ENCODE measurements at places on chromosomes 7 and 10.

DNA sequence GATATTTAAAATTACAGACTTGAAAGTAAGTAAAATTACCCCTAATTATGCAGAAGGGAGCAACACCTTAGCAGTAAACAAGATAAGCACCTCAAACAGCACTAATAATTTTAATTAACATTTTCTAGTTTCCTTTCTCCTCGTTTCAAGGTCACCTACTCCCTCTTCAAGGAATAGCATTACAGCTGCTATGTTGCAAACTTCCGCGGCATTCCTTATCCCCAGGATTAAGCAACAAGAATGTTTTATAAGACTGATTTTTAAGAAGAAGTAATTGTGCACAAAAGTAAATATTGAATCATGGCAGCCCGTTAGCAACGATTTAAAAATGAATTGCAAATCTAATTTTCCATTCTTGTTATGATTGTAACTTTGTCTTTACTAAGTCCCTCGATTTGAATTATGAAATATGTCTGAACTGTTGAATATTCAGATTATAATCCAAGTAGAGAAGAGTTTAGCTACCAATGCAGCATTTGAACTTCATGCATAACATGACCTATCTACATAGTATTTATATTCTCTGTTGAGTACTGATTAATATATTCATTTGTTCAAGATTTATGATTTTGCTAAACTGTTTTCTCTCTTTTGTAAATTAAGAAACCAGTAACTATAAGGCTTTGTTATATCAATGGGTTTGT lies 593.5 kb upstream of the MGMT start:
- no peak for DNase-seq

DNA sequence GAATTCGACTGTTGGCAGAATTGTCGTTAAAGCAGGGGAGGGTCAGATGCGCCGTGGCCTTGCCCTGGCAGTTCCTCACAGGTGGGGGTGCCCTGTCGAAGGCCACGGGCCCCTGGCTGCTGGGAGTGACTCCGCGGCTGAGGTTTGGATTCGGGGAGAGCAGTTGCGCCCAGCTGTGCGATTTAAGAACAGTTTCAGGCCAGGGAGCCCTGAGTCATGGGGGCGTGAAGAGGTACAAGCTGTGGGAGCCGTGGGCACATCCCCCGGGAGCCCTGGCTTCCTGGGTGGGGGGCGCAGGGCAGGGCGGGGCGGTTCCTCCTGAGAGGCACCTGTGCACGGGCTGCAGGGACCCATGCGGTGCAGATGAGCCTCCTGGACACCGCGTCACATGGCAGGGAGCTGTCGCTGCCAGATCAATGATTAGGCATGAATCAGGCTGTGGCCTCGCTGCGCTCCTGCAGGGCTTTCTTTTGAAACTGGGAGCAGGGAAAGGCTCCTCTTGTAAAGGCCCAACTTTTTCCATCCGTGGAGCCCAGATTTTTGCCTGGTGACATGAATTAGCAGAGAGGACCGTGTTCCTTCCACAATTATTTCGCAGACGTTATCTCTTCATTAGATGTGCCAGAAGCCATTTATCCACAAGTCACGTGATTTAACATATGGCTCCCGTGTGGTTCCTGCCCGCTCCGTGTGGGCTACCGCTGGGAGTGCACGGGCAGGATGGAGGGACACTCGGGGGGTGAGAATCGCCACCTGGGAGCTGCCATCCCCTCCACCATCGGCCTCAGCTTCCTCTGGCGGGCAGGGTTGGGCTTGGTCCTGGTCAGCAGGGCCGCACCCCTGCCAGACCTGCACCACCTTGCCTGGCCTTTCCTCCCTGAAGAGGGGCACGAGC lies 918 bp downstream of the PWWP2B start:
- no peak for DNase-seq

GRCh38 chr10:99658622-99659030 lies 683 bp upstream of the ENTPD7 start:
- DNase-seq, result peak; percentile 26

DNA sequence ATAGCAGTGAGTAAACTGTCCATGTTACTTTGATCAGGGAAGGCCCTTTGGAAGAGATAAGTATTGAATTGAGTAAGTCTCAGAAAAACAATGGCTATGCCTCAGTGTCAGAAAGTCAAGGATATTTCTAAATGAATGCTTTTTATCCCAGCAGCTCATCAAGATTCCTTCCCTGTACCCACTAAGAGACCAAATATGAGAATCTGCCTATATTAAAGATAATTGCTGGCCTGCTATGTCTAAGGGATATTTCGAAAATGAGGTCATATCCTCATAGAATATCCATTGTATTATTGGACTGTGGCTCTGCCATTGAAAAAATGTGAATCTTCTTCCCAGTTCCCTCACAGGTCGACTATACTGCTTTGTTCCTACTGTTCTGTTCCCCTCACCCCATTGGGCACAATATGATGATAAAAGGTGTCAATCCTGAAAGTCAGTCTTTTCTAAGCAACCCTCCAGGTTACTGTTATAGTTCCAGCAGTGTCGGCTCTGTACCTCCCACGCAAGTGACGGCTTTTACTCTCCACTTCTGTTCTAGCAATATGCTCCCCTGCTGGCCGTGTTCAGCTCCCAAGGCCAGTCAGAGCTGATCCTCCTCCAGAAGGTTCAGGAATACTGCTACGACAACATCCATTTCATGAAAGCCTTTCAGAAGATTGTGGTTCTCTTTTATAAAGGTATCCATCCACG lies 51.7 kb downstream of the BZW2 start:
- no peak for DNase-seq

DNA sequence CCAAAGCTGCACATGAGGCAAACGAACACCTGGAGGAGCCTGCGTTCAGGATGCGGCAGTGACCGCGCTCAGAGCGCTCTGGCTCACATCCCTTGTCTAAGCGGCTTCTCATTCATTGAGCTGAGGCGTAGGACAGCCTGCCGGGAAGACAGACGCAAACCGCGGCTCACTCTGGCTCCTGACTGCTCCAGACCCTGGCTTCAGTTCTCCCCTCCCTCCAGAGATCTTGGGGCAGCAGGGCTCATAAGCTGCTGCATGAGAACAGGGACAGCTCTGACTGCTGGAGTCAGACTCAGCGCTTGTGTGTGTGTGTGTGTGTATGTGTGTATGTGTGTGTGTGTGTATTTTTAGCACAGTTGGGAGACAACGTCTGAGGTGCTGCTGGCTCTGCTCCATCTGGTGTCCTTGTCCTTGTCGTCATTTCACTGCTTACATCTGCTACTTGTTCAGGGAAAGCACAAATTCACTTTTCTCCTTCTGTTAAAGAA lies 15.8 kb upstream of the LYZL2 start:
- DNase-seq, result peak; percentile 36

DNA sequence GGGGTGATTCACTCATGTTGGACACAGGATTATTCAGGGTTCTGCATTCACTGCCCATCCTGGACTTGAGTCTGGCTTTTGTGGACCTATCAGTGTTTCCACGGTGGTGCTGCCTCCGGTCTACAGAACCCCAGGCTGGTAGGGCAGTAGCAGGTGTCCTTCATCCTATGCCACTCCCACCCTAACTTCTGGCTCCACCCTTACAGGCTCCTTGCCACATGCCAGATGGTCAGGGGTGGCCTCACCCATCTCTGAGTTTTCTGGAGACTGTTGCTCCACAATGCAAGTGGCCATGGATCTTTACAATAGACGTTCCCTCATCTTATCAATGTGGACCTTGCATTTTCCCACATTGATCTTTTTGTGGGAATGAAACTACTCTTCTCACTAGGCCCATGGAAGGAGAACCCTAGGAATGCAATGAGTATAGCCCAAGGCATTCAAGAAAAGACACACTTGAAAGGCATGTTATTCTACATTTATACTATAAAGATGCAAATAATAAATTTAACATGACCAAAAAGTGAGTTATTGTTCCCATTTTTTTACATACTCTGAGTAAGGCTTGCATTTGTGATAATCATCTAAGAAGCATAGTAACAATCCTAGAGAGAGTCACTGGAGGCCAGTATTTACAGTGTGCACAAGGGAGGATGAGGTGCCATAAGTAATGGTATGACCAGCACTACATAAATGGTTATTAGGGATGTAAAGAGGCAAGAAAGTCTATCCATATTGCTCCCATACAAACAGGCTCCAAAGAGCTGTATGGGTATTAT lies 57.4 kb upstream of the ADO start:
- no peak for DNase-seq

- no peak for DNase-seq
Measured at GRCh38 chr7:106999023-106999422, 45.5 kb upstream of the PRKAR2B start.

DNA sequence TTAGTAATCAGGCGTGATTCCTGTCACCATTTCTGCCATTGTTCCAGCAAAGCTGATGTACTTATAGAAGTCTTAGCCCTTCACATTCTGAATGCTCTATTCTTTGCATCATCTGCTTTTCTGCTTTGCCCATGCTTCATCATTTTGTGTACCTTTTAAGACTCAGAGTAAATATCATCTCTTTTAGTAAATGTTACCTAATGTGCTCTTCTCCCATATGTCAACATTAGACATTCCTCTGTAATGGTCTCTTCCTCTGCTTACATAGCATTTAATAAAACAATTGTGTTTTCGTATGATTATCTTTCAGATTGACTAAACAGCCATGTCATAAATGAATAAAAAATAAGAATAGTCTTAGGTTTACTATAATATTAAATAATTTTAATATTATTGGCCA lies 719.6 kb upstream of the GRM3 start:
- no peak for DNase-seq

GRCh38 chr10:90977162-90977854 lies 56.4 kb upstream of the ANKRD1 start:
- DNase-seq, result no peak

DNA sequence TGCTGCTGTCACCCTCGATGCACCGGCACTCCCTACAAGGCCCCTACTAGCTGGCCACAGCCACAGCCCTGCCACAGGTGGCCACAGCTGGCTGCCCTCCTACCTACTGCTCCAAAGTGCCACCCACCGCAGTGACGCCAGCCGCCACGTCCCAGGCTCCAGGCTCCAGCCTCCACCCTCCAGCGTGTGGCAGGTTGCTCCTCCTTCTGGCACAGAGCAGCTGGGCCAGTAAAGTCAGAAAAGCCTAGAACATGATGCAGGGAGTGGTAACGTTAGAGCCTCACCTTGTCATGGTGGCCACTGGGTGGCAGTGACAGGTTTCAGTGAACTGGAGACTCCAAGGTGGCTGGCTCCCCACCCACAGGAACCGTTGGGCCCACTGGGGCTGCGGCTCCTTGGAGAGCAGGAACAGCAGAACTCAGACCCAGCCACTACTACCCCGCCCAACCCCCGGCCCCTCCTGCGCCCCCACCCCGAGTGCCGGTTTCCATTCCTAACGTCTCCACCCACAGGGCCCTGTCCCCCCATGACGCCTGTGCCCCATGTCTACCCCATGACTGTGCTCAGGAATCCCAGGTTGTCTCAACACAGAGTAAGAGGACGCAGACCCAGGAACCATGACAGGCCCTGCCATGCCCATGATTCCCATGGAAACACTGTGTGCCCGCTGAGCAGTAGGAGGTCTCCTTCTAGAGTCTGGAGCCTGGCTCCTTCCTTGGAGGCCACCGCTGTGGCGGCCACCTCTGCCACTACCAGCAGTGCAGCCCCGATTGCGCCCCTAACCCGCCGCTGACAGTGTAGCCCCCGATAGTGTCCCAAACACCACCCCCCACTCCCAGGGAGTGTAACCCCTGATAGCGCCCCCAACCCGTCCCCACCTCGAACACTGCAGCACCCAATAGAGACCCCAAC lies 52.3 kb upstream of the ZNF33B start:
- DNase-seq, result peak; percentile 10

GRCh38 chr10:130438861-130439260 lies 302.7 kb downstream of the GLRX3 start:
- no peak for DNase-seq

GRCh38 chr10:86188796-86189558 lies 177.6 kb downstream of the GRID1 start:
- DNase-seq, result no peak

GRCh38 chr7:159034988-159035387 lies 109.7 kb downstream of the VIPR2 start:
- no peak for DNase-seq

GRCh38 chr10:29109707-29110571 lies 178.9 kb upstream of the LYZL1 start:
- DNase-seq, result no peak

- DNase-seq, result no peak
Measured at GRCh38 chr7:100491192-100491578, 7.5 kb downstream of the NYAP1 start.

DNA sequence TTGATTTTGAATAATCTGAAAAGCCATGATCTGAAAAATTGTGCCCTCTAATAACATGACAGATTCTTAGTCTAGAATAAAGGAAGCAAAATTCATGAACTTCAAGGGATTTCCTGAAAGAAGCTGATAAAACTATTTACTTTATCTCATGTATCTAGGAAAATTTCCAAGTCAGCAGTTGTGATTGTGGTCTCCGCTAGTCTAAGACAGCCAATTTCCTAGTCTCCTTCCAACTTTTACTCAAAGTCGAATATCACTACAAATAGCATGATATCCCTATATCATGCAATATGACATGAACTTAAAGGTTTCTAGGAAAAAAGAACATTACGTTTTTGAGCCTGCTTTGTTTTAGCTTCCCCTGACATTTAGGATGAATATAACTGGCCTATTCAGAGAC lies 202.1 kb upstream of the GHITM start:
- DNase-seq, result no peak

DNA sequence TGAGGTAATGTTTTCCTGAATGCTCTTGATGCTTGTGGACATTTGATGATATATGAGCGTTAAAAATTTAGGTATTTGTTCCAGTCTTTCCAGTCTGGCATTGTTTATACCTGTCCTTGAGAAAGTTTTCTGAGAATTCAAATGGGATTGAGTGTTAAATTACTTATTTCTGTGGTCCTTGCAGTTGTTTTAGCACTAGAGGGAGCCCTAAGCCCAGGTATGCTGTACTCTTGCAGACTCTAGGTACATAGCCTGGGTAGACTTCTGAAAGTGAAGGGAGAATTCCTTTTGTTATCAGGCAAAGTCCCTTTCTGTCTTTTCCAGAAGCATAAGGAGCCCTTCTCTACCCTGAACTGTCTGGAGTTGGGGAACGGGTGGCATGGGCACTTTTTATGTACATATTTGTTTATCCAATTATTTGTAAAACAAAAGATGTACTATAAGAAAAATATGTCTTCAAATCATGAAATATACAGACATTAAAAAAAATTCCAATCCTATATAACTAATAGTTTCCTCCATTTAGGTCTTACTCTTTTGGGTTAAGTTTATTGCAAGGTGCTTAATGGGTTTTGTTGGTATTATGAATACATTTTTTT lies 262.1 kb downstream of the ATRNL1 start:
- peak; percentile 72 for DNase-seq

GRCh38 chr7:128259131-128260061 lies 18.3 kb downstream of the LEP start:
- no peak for DNase-seq

DNA sequence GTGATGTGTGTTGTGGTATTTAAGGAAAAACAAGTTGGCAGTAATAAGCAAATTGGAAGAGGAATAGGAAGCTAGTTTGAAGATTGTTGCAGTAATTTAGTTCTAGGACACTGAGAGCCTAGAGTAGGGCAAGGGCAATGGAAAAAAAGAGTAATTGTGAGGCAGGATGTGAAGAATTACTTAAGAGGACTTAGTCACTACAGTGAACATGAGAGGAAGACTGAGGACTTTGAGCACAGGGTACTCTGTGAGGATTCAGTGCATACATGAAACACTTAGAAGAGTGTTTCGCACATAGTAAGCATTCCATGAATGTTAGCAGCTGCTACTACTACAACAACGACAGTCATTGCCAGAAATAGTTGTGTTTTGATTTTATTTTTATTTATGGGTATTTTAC lies 30.9 kb upstream of the DKK1 start:
- DNase-seq, result no peak

GRCh38 chr7:47228386-47229014 lies 353.4 kb downstream of the TNS3 start:
- peak; percentile 80 for DNase-seq

- DNase-seq, result no peak
Measured at GRCh38 chr10:33835556-33835955, 501.1 kb upstream of the NRP1 start.

All from iPS-NIHi11 (cell line).